ENCODE measurements at places on chromosomes 12 and 14. TPM values are rescaled to one million over a fixed set of nuclear protein-coding genes. Genes with fewer than 3 reads are reported as not detected.

- no peak for DNase-seq
Measured at GRCh38 chr12:14951851-14952250, 9.6 kb downstream of the ARHGDIB start.

GRCh38 chr12:65825183-65825506 is 862 bp downstream of the HMGA2 start:
- peak; percentile 67 for DNase-seq

DNA sequence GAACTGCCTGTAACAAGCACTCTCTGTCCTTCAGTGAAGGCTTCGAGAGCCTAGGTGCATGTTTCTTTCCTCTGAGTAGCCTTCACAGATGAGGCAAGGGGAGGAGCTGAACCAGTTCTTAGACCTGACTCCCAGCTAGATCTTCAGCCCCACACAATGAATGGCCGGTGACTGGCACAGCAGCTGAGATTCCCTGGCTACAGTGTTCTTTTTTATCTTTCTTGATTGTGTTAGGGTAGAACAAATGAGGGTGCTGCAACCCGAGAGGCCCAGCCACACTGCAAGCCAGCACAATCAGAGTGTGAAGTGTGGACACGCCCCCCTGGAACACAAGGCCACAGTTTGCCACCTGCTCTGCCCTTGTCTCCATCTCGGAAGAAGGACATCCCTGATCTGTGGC is 19.1 kb upstream of the COL2A1 start:
- DNase-seq = no peak

GRCh38 chr14:105086833-105087307 is 21.6 kb upstream of the GPR132 start:
- DNase-seq = peak; percentile 83

DNA sequence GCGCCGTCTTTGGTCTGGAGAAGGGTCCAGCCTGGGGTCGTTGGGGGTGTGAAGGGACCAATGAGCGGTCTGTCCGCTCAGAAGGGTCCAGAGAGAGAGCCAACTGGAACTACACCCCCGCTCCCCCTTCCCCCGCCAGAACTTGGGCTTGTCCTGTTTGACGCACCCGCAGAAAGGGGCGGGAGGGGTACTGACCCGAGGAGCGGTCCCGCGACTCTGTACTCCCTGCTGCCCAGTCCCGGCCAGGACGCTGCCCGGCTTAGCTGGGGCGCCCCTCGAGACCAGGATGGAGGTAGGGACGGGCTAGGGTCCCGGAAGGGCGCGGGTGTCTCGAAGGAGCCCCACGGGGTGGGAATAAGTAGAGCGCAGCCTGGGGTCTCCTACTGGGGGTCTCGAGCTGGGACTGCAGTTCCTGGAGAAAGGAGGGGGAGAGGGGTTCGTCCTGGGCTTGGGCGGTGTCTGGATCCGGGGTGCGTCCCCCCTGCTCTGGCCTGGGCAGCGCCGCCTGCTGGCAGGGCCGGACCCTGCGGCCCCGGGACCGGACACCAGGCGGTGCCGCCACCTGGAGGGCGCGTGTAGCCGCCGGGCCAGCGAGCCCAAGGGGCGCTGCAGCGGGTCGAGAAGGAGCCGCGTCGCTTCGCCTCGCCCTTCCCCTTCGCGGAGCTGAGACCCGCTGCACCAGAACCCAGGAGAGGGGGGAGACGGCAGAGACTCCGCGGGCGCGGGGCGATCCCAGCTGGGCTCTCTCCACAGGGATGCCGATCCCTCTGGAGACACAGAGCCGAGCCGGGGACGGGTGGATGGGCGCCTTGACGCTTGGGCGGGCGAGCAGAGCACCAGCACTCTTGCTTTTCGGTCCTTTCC is 3.8 kb upstream of the CACNB3 start:
- DNase-seq = peak; percentile 86

Gene PLEKHG7
- not detected for total RNA-seq

Gene GCH1
- total RNA-seq = 13.4 TPM

DNA sequence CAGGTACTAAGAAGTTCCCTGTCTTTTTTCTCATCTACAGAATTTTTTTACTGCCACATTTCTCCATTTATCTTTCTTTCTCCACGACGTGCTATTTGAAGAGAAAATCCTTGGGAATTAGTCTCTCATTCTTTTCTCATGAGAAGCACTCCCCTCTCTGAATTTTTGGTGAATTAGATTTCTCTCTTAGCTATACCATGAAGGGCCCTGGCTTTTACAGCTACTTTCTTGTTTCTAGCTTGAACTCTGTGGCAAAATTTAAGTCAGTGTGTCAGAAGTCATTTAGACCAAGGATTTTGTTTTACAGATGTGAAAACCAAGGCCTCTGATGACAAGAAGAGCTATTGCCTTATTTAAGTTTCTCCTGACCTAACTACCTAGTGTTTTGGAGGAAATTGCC is 213.1 kb downstream of the AEBP2 start:
- no peak for DNase-seq

Gene ADAM20
- total RNA-seq = 1.5 TPM

Gene BMP4
- 162 TPM for total RNA-seq

GRCh38 chr12:89200217-89200616 is 152.1 kb downstream of the DUSP6 start:
- no peak for DNase-seq

- peak; percentile 67 for DNase-seq
Measured at GRCh38 chr14:93115821-93116675, at the start of gene ITPK1. Gene ITPK1, minus strand, starts transcription at chr14:93115925. Its CDS starts 762 bp downstream, at chr14:93115163.

Gene FAM90A1
- not detected for total RNA-seq

Gene GLIPR1L2
- total RNA-seq = 0.05 TPM

DNA sequence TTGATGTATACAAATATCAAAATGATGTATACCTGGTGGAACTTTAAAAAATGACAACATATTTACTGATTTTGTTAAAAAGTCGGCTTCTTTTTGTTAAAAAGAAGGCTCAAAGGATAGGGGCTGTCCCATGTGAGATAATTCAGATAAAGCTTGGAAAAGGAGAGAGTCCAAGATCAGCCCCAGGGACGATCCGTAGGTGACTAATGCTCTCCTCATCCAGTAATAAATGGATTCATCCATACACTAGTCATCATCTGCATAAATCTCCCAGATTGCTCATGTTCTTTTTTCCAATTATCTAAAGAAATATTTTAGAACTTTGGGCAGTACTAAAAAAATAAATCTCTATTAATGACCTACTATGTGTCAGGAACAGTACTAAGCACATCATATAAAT is 23.4 kb upstream of the FSCB start:
- no peak for DNase-seq

- no peak for DNase-seq
Measured at GRCh38 chr12:67988601-67989021, 636 bp upstream of the IFNG-AS1 start.

GRCh38 chr12:106144847-106145246 is 6.1 kb upstream of the NUAK1 start:
- DNase-seq = no peak

Gene HRK
- not detected for total RNA-seq

Gene ADAM21
- 0.33 TPM for total RNA-seq

- DNase-seq = no peak
Measured at GRCh38 chr12:100221523-100221922, 20.9 kb downstream of the ACTR6 start.

- DNase-seq = no peak
Measured at GRCh38 chr14:102690509-102691286, 86.6 kb upstream of the TRAF3 start.

All from dermis blood vessel endothelial cell (primary cell).